Fibroblast of skin of right quadriceps (primary cell): ENCODE measurements at places on chromosomes 3 and 15.
A peak's percentile ranks its signal among the peaks of the same experiment; 100 is the strongest.

DNA sequence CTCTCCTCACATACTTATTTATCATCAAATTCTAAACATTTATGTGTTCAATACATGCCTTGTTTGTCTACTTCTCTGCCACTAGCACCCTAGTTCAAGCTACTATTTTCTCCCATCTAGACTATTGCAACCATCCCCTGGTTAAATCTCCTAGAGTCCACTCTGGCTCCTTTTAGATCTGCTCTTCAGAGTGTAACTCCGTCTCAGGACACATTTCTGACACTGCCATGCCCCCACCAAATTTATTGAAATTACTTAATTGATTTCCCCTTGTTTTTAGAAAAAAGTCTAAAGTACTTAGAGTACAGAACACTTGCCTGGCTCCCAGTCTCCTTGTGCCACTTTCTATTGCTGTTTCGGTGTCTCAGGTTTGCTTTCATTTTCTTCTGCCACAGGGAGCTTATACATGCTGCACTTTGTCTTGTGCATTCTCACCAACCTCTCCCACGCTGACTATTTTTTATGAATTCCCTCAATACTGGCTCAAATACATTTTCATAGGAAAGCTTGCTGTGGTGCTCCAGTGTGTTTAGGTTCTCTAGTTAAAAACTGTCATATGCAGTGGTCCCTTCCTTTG lies 792.3 kb downstream of the DIPK2A start:
- DNase-seq: no peak

- peak; percentile 90 for DNase-seq
Measured at GRCh38 chr3:120559242-120560061, 36.7 kb upstream of the NDUFB4 start.

- DNase-seq: no peak
Measured at GRCh38 chr15:101500865-101501551, 11.5 kb upstream of the PCSK6 start.

DNA sequence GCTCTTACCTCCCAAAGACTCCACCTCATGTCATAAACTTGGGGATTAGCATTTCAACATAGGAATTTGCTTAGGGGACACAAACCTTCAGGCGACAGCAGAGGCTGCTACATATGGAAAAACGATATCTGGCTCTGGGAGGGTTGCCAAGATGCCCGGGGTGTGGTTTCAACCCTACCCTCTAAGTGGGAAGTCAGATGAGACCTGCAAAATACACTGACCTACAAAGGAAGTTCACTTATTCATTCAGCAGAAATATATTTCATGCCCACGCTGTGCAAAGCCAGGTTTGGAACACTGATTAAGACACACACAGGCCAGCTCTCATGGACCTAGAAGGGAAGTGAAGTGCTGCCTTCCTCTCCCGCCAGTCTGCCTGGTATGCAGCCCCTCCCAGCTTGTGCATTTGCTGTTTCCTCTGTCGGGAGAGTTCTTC lies 239.3 kb downstream of the FEZF2 start:
- DNase-seq: peak; percentile 18

GRCh38 chr3:169186596-169186995 lies 476.9 kb downstream of the MECOM start:
- DNase-seq: no peak

DNA sequence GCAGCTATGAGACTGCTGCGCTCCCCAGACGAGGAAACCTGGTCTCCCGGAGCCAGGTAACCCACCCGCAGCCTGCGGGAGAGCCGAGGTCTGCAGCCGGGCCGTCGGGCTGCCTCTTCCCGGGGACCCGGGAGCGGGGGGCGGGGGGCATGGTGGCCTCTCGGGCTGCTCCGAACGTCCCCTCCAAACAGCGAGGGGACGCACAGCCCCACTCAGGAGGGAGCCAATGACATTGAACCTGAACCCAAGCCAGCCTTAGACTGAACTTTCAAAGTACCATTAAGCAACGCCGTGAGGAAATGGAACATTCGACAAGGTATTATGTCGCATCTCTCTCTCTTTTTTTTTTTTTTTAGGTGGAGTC lies 29.8 kb upstream of the ALDH1A3 start:
- DNase-seq: no peak

GRCh38 chr15:101158166-101159095 lies 93.4 kb downstream of the CHSY1 start:
- DNase-seq: no peak

- DNase-seq: peak; percentile 31
Measured at GRCh38 chr15:77185242-77185785, 114.4 kb upstream of the TSPAN3 start.

DNA sequence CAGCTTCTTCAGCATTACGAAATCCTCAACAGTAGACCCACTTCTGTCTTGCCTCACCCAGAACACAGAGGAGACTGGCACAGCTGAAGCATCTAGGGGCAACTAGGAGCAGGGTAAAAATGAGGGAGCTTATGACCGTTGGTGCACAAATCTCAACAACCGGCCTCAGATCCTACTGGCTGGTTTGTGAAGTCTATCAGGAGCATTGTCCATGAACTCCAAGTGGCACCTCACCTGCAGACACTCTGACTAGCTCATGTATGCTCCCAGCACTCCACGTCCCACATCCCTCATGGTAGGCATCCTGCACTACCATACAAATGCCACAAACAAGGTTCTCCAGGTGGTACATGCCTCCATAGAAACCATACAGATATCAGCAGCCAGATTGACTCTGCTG lies 163.1 kb downstream of the TLE3 start:
- no peak for DNase-seq

DNA sequence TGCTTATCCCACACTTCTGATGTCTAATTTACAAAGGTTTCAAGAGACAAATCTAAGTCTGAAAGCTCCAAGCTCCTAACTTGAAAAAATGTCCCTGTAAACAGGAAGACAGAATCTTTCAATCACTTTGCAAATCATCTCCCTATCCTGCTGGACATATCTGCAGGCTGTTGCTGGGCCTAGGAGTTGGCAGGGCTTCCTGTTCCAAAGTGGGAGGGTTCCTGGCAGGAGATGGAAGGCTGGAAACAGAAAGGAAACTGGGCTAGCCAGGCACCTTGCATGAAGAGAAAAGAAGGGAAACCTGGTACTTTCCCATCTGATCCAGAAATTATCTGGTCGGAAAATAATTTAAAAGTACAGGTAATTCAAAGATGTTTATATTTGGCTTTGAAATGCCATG lies 227.3 kb upstream of the IL12A start:
- no peak for DNase-seq

GRCh38 chr3:39809995-39810595 lies 686 bp downstream of the MYRIP start:
- DNase-seq: no peak

- DNase-seq: no peak
Measured at GRCh38 chr15:42456531-42456930, 34.4 kb downstream of the ZNF106 start.

DNA sequence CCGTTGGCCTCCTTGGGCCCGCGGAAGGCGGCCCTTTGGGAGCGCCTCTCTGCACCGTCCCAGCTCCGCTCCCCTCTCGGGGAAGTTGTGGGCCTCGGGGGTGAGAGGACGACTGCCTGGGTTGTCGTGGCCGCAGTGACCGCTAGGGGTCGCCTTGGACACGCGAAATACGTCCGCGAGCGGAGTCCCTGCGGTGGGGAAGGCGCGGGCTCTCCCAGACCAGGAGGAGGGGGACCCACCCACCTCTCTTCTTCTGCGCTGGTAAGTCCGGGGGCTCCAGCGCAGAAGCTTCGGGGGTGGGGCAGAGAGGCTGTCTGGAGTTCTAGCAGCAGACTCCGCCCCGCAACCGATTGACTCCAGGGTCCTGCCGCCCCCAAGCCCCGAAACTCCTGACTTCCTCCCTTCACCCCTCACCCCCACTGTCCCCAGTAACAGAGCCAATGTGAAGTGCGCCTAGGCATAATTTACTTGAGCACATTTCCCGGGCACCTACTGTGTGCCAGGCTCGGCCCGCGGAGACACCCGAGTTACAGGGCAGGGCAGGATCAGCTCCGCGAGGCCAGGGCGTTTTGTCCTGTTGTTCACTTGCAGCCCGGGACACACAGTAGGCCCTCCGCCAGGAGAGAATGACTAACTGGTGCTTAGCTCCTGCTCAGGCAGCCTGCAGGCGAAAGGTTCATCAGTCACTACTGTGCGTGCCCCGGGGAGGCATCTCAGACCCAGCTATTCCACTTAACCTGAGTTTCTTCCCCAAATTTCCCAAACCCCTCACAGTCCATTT lies 32.8 kb downstream of the DNASE1L3 start:
- peak; percentile 78 for DNase-seq

- peak; percentile 22 for DNase-seq
Measured at GRCh38 chr3:173709026-173709425, 311.5 kb downstream of the NLGN1 start.

- DNase-seq: no peak
Measured at GRCh38 chr15:92001307-92001706, 147.8 kb downstream of the SLCO3A1 start.

- no peak for DNase-seq
Measured at GRCh38 chr3:6396631-6397030, 464.3 kb upstream of the GRM7 start.

DNA sequence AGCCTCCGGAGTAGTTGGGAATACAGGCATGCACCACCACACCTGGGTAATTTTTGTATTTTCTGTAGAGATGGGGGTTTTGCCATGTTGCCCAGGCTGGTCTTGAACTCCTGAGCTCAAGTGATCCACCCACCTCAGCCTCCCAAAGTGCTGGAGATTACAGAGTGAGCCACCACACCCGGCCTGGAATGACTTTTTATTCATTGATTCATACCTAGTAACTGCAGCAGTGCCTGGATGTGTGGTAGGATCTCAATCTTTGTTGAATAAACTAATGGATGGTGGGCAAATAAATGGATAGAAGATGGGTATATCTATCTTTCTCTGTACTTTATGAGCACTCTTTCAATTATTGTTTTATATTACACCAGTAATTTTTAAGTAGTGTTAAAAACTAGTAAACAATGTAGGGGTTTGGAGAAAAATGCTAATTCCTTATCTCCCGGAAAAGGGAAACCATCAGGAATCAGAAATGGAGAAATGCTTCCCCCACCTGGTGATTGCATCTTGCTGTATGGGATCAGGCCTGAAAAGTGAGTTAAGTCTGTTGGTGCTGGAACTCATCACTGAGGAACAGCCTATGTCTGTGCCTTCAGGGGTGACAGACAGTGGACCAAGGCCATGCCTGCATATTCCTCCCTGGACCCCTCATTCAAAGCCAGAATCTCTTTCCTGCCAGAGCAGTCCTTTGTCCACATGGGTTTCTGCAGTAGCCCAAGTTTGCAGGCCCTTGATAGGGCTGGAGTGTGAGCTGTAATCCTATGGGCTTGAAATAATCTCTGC lies 161.0 kb upstream of the CTDSPL start:
- no peak for DNase-seq

GRCh38 chr3:24614359-24614758 lies 119.7 kb upstream of the THRB start:
- DNase-seq: peak; percentile 21

- no peak for DNase-seq
Measured at GRCh38 chr3:145144361-145144760, 1016.6 kb downstream of the PLOD2 start.

DNA sequence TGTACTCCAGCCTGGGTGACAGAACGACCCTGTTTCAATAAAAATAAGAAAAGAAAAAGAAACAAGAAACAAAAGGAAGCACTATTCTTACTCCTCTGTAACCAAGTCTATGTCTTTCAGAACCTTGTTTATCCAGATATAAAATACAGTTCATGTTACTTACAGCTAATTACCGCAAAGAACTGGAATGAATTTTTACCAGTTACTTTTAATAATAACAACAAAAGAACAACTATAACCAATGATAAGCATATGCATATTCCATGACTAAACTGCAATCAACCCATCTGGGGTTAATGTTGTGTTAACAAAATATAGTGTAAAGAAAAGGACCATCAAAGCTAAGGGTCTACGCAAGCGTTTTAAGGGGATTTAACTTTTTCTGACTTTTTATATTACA lies 123.2 kb downstream of the SNRK start:
- no peak for DNase-seq

- no peak for DNase-seq
Measured at GRCh38 chr15:33503681-33504080, 192.9 kb downstream of the RYR3 start.

- DNase-seq: no peak
Measured at GRCh38 chr15:63630036-63630751, 33.0 kb downstream of the FBXL22 start.

DNA sequence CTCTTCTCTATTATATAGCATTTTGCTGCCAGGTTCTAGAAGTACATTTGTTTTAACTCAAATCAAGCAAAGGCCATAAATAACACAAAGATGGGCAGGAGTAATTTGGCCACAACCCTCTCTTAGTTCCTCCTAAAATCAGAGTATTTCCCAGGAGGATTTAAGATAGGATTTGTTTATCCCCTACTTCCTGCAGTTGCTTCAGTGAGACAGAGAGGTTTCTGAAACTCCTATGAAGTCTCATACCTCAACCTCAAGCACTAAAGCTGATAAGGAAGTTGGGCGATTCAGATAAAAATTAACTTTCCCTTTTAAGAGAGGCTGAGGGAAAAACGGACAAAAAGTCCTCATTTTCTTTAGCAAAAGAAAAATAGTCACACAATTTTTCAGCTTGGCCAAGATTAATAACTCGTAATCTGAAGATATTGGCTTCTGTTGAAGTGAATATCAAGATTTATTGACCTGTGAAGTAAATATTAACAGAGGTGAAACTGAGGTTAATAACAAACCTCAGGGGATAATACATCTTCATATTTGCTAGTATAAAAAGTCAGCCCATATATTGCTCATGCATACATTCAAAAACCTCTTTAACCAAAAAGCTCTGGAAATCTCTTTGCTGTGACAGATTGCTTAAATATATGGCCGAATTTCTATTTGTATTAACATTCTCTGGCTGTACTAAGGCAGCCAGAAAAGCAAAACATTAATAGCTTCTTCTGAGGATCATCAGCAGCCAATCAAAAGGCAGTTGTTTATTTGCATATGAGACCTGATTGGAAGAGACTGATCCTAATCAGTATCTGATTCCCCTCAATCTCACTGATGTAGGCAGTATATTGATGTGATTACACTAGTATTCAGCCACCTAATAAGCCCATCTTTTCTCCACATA lies 90.6 kb upstream of the GADL1 start:
- DNase-seq: peak; percentile 15

DNA sequence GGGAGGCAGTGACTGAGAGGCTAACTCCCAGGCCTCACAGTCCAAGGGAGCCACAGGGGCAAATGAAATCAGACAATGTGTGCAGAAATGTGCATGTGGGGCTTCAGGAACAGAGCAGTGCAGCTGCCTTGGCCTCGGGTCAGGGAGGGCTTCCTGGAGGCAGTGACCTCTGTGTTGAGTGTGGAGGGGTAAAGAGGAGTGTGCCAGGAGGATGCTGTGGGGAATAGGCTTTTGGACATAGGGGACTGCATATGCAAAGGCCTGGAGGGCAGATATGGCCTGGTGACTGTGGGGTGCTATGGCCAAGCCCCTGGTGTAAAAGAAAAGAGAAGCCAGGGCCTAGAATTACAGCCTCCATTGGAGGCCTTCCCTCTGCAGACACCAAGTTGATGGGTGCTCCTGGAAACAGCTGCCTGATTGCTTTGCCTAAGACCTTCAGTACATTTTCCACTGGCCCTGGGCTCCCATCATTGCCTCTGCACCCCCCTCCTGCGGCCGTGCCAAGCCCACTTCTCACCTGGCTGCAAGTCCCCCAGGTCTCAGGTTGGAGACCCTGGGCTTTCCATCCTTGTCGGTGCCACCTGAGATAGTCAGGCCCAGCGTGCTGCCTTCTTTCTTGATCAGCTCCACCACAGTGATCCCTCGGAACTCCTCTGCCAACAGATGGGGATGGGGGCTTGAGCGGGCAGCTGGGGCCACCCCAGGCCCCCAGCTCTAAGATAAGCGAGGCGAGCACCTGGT lies 15.1 kb downstream of the GRIP2 start:
- DNase-seq: no peak
